ENCODE measurements at places on chromosomes 12 and 14.

GRCh38 chr14:95200404-95200803 lies 43.1 kb upstream of the DICER1 start:
- no peak for DNase-seq

GRCh38 chr12:111261911-111262676 lies 106.8 kb downstream of the PHETA1 start:
- no peak for DNase-seq

DNA sequence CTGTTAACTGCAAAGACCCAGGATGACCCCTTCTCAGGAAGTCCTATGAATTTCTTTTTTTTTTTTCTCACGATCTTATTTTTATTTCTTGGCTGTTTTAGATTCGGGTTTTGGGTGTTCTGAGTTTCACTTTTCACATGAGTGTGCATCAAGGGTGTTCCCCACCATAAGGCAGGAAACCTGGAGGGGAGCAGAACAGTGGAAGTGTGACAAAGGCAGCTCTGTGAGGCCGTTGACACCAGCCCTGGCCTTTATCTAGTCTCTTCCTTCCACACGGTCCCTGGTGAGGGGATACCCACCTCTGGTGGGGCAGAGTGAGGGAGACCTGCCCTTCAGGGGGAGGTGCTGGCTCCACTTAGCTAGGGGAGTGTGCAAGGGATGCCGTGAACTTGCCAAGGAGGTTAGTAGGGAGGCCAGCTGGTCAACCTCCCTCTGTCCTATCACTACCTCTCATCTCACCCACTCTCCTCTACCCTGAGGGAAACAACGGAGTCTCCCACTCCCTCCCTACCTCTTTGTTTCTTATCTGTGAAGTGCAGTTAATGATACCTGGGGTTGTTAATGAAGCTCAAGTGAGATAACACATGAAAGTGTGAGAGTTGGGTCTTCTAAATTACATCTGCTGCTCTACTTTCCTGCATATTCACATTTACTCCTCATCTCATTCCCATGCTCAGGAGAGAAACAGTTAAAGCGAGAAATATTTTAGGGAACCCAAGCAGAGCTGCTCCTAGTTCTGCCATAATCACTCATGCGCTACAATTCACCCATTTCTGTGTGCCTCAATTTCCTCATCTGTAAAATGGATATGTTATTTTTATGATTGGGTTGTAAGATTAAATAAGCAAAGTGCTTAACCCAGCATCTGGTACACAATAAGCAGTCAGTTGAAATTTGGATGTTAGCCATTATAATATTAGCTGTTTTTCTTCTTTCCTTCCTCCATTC lies 4.4 kb upstream of the GALNT6 start:
- no peak for DNase-seq

DNA sequence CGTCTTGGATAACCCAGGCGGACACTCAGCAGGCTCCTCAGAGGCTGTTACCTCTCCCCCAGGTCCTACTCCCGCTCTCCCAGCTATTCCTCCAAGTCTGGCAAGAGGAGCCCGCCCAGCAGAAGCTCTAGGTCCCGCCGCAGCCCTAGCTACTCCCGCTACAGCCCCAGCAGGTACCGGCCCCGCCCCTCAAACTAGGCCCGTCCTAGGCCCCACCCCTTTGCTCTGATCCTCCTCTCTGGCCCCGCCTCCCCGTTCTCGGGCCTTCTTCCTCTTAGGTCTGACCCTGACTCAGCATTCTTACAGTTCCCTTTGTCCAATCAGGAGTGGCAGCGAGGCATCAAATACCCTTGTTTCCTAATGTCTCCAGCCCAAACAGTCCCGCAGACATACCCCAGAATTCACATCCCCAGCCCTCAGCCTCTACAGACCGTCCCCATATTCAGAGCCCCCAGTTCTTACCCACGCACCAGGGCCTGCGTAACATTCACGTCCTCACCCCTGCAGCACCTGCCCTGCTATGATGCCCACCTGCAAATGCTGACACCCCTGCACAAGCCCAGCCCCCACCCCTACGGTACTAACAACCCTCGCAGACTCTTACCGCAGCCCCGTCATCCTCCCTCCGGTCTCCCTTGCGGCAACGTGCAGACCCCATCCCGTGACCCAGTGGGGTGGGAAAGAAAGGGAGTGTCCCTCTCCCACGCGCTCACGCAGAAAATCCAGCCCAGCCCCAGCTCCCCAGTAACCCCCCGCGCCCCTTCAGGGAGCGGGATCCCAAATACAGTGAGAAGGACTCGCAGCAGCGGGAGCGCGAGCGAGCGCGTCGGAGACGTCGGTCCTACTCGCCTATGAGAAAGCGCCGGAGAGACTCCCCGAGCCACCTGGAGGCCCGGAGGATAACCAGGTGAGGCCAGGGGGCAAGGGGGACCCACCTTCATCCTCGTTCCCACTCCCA lies 25.0 kb upstream of the HSPB8 start:
- no peak for DNase-seq

- peak; percentile 26 for DNase-seq
Observed at GRCh38 chr12:91138337-91138920, 27.1 kb upstream of the LUM start.

DNA sequence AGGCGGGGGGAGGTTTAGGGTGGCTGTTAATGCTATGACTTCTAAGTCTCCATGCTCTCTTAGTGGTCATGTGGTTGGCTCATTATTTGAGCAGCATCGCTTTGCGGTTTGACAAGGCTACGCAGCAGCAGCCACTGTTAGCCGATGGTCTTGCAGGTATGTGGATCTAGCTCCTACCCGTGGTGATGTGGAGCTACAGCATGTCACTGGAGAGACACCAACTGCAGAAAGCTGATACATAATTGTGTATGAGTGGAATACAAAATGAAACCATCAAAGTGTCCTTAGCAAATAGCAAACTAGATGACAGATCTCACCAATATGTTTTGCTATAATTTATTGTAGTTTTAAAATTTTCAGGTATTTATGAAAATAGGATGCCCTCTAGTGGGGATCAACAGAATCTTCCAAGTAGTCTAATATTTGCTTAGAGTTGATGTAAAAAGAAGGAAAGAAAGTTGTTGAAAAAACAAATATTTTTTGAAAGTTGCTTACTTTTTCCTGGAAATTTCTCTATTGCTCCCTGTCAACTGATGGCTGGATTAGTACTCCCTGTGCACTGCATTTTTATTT lies 94.9 kb downstream of the NAV3 start:
- peak; percentile 91 for DNase-seq

GRCh38 chr12:108560321-108560721 lies 652 bp downstream of the SART3 start:
- DNase-seq, result no peak

- DNase-seq, result peak; percentile 99
Observed at GRCh38 chr12:29380536-29381523, at the start of gene ERGIC2. TSS of gene ERGIC2 (minus strand) at chr12:29381172. CDS start at chr12:29371633, 9,539 bp downstream.

- peak; percentile 21 for DNase-seq
Observed at GRCh38 chr14:101186992-101187815, 283.7 kb upstream of the RTL1 start.

- DNase-seq, result no peak
Observed at GRCh38 chr12:27868139-27868538, 88.1 kb upstream of the MANSC4 start.

GRCh38 chr12:114671443-114672411 lies 12.2 kb downstream of the TBX3 start:
- DNase-seq, result peak; percentile 37

DNA sequence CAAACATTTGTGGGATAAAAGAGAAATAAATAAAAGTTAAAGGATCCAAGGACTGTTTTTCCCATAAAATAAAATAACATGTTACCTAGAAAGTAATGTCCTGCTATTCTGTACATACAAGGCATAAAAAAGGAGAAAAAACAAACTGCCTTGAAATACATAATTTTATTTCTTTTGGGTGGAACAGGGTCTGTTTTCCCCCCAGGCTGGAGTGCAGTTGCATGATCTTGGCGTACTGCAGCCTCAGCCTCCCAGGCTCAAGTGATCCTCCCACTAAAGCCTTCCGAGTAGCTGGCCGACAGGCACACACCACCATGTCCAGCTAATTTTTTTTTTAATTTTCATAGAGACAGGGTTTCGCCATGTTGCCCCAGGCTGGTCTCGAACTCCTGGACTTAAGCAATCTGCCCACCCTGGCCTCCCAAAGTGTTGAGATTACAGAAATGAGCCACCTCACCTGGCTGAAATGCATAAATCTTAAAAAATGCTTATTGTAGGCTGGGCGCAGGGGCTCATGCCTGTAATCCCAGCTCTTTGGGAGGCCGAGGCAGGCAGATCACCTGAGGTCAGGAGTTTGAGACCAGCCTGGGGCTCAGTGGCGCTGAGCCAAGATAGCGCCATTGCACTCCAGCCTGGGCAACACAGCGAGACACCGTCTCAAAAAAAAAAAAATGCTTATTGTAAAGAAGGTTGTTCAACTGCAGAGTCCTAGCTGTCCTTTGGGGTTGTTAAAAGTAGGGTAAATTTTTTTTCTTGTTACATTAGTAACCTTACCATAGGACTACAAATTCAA lies 4.1 kb upstream of the TUBA1C start:
- DNase-seq, result no peak

- no peak for DNase-seq
Observed at GRCh38 chr12:16112130-16112529, 165.4 kb downstream of the SLC15A5 start.

DNA sequence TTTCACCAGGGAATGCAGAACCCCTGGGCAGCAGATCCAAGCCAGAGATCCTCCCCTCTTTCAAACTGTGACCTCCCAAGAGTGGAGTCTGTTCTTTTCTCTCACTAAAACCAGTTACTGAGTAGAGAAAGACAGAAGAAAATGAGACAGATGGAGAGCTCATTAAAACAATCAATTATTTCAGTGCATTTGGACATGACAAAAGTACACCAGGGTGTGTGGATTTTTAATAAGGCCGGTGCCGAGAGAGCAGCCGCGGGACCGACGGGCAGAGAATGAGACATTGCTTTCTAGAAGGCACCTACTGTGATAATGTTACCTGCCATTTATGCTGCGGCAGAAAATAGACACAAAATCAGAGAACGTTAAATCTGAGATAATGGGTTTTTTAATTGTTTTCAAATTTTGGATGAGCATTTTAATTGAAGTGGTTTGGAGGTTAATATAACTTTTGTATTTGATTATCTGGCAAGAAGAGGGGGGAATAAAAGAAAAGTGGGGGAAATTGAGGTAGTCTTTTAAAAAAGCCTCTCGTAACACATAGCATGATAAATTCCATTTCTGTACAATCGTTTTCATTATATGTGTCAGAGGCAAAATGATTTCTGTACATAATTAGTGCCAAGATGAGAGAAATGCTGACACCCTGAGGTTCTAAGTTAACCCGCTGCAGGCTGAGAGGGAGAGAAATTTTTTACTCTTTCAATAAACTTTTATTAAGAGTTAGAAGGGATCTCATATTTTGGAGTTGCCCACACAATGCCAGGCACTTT lies 70.8 kb downstream of the HSPB8 start:
- peak; percentile 80 for DNase-seq

DNA sequence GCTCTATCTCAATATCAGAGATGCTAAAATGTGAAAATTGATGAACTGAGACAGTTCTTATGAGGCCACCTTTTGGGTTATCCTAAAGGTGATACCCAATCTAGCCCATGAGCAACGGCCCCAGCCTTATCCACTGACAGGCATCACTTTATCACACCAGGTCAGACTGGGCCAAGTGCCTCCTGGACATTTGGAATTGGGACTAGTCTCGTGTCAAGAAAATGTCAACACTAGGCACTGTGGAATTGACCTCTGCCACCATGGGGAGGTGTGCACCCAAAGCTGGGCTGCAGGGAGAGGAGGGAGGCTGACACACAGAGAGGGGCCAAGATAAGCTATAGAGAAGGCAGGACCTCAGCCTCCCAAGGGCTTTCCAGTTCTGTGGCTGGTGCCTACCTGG lies 78.5 kb upstream of the ZFP36L1 start:
- no peak for DNase-seq

GRCh38 chr14:49972823-49973222 lies 79.9 kb downstream of the ARF6 start:
- no peak for DNase-seq

DNA sequence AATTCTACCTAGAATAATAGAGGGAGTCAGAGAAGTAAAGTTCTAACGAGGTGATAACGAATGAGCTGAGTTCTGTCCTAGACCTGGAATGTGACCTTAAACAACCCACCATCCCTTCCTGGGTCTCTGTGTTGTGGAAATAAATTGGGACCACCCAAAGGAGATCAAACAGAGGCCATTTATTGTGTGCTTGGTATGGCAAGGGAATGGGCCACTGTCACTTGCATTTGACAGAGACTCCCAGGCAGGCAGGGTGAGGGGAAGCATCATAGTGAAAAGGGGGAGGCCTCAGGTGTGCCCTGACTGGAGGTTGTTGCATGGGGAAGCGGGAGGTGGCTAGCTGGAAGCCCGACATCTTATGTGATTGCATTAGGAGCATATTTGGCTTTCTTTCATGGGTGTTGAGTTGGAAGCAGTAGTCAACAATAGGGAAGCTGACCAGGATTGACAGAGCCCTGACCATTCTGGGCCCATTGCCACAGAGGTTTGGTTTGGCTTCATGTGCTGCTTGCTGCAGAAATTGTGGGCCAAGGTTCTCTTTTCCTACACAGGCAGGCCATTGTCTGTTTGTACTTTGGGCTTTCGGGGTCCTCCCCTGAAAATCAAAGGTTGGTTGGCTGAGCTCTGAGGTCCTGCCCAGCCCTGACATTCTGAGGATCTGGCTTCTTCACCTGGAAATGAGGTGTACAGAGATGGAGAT lies 17.6 kb upstream of the FAM181A start:
- DNase-seq, result no peak

DNA sequence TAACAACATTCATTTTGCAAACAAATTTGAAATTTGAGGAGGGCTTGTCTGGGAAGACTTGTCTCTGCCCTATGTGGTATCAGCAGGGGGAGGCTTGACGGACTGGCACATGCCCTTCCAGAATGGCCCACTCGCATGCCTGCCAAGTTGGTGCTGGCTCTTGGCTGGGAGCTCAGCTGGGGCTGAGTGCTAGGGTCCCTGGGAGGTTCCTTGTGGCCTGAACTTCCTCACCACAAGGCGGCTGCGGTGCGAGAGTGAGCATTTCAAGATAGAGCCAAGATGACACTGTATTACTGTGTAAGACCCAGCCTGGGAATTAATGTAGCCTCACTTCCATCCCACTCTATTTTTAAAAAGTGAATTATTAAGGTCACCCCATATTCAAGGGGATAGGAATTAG lies 271.6 kb upstream of the PLEKHG7 start:
- no peak for DNase-seq

Measured in brain (organoid and tissue), 16 donors.